ENCODE measurements at places on chromosomes 5 and 9.

- no peak for DNase-seq
Observed at GRCh38 chr5:93191035-93191817, 389.8 kb downstream of the NR2F1-AS1 start.

GRCh38 chr9:125747765-125748445 is 732 bp downstream of the PBX3 start:
- no peak for DNase-seq

DNA sequence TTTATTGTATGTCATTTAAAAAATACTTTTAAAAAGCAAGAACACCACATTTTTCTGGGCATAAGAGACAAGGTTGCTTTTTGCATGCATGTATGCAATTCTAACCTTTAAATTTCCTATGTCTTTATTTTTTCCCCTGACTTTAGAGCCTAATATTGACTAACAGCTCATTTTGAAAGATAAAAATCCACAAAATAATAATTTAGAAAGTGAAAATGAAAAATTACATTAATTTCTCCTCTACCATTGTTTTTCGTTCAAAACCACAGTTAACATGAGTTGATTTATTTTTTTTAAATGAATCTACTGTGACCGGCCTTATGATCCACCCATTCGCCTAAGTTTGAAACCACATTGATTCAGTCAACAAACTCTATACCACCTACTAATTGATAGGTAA is 137.5 kb upstream of the CDKN2B start:
- no peak for DNase-seq

DNA sequence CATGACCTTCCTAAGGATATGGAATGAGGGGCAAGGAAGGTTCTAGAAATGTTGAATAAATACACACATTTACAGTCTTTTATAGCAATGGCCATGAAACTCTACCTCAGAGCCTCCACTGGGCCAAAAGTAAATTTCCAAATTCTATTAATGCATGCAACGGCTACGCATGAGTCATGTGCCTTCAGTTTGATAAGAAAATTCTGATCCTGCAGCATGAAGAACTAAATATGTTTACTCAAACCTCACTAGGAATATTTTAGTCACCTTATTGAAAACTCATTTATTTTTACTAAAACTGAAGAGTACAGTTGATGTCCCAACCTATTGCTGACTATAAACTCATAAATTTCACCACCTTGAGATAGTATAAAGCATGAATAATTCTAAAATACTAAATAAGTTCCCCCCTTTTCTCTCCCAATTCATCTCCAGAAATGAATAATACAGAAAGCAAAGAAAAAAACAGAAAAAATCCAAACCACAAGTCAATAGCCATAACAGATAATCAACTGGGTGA is 92.4 kb downstream of the GNAQ start:
- DNase-seq = no peak

DNA sequence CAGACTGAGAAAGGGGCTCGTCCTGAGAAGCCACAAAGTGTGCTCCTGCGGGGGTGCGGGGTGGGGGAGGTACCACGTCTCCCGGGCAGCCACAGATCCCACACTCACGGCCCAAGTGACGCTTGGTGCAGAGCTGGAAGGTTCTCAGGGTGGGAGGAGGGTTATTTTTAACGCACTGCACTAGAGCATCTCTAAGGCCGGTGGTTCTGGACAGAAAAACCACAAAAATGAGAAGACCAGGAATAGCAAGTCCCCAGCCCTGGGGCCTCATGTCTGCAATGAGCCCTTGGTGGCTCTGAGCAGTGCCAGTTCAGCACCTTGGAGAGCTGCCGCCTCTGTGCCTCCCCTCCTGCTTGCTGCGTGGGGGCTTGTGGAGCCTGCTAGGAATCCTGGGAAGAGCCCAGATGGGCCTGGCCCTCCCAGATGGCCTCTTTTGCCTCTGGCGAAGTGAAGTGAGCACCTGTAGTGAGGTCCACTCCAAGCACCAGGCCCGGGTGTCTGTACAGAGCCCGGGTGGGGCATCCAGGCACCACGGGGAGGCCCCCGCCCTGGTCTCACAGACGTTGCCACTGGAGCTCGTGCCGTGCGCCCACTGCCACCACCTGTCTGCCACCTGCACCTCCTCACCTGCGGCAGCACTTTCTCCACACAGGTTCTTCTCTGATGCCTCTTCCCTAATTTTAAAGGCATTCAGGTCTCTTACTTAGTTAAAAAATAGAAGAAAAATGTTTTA is 48.9 kb upstream of the CACNA1B start:
- no peak for DNase-seq

GRCh38 chr9:130426467-130426773 is 18.3 kb upstream of the ASS1 start:
- DNase-seq = no peak

DNA sequence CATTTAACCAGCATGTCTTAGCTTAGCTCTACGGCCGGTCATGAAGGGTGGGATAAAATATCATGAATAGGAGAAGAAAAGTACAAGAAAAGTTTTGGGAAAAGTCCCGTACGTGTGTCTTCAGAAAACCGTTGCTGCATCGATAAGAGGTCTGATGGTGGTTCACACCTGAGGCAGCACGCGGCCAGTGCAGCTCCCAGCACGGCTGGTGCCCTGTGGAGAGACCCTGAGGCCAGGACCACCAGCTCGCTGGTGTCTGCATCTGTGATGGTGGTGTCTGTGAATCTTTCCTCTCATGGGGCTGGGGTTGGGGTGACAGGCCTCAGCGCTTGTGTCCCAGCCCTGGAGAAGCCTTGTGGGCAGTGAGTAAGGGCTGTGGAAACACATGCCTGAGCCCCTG is 148.9 kb upstream of the IRX4 start:
- no peak for DNase-seq

DNA sequence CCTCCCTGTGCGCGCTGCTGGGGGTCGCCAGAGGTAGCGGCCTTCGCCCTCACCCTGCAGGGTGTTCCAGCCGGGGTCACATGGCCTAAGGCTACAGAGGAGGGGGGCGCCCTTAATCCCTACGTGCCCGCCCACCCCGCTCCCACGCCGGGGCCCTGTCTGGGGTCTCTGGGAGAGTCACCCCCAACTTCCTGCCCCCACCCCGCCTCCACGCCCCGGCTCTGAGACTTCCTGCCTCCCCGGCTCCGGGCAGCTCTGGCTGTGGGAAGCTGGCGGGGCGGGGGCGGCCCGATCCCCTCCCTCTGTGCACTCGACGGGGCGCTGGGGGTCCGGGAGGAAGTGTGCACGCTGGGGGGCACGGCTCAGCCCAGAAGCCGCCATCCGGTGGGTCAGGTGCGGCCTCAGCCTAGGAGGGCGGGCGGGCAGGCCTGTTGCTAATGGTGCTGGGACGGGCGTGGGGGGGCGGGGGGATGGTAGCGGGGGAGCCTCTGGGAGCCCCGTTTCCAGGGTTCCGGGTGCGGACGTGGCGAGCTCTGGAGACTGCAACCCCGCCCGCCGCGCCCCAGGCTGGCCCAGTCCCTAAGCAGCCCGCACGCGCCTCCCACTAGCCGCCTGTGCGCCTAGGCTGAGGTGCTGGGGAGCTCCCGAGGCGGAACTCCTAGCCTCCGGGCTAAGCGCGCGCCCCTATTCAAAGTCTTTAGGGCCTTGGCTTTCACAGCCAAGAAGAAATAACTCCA is 61.6 kb downstream of the CXXC5 start:
- no peak for DNase-seq

DNA sequence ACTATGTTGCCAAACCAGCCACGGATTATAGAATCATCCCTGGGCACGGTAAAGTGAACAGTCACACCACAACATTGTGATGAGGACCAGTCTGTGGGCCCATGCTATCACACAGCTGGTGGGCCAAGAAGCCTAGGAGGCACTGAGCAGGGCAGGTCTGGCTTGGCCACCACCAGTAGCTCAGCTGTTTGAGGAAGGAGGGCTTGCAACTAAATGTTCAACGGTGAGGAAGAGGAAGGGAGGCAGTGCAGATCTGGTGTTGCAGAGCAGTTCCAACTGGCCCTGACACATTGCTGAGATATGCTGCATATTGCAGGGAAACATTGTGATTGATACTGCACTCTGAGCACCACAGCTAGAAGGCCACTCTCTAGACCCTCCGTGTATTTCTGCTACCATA is 77.9 kb upstream of the ATG10 start:
- DNase-seq = no peak

GRCh38 chr9:115520646-115521045 is 402.7 kb upstream of the TNC start:
- no peak for DNase-seq

DNA sequence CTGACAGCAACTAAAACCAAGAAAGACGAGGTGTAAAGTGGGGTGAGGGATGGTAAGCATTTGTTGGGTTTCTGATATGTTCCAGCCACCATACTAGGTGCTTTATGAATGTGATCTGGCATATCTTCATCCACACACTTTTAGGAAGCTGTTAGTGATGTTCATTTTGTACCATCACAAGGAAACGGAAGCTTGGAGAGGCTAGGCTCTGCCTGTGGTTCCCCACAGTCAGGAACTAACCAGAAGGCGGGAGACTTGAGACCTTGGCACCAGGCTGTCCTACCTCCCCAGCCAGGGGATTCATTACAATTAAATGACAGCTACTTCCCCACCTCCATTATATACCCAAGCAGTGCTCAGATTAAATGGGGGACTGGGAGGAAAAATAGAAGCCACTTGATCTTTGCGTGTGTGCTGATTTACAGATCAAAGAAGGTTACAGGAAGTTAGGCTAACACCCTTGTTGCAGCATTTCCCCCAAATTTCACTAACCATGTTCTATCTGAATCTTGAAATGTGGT is 43.0 kb downstream of the SFXN1 start:
- peak; percentile 34 for DNase-seq

- no peak for DNase-seq
Observed at GRCh38 chr5:79973511-79973910, 17.6 kb downstream of the MTX3 start.

- DNase-seq = no peak
Observed at GRCh38 chr9:137313326-137313936, 11.4 kb upstream of the NRARP start.

- no peak for DNase-seq
Observed at GRCh38 chr5:177958696-177959095, 37.3 kb downstream of the PROP1 start.

- peak; percentile 48 for DNase-seq
Observed at GRCh38 chr5:157025093-157025698, 33.7 kb downstream of the HAVCR1 start.

- DNase-seq = no peak
Observed at GRCh38 chr5:173201636-173202265, 33.3 kb downstream of the NKX2-5 start.

DNA sequence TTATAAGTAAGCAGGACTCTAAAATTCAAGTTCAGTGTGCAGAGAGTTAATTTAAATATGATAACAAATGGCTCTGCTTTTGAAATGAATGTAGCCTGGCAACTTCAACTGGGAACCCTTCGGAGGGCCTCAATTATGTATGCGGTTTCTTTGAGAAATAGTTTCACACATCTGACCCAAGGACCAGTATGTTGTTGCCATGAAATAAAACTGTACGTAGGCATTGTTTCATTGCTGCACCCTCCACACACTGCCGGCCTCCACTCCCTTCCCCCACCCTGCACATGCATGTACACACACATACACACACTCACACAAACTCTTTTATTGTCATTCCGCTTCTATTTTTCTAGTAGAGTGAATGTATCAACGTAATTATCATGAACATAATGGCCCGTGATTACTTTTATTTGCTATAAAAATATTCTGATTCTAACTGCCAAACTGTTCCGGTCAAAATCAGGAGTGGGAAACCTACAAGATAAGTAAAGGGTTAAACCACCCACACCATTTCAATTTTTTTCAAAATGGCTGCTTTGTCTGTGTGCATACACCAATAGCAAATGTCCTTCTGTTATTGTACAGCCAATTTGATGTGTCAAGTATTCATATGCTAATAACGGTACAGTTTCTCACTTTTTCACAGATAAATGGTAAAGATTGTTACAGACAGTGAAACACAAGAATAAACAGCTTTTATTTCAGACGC is 215.5 kb upstream of the TMEM161B start:
- no peak for DNase-seq

DNA sequence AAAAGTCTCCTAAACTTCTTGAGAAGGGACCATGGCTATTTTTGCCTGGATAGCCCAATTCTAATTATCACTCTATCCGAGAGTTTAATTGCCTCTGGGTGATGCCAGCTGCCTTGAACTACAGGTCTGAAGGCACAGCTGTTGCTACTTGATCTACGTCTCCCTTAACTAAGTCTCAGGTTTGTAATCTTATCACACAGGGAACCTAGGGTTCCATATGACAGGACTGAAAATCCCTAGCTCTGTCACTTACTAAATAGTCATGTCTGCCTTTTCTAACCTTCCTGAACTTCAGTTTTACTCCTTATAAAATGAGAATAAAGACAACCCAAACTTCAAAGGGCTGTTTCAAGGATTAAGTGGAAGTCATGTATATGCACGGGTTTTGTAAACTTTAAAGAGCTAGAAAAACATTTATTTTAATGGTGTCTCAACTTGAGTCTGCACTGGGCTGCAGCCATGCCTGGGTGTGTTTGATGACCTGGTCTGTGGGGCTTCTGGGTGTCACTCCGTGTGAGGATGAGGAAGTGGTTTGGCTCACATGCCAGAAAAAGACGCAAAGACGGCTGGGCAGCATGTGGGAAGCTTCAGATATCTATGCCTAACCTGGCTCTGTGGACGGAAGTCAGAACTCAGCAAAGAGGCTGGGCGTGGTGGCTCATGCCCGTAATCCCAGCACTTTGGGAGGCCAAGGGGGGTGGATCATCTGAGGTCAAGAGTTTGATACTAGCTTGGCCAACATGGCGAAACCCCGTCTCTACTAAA is 129.3 kb upstream of the SLC44A1 start:
- DNase-seq = no peak

GRCh38 chr9:96078897-96079490 is 203.5 kb downstream of the ERCC6L2 start:
- no peak for DNase-seq

DNA sequence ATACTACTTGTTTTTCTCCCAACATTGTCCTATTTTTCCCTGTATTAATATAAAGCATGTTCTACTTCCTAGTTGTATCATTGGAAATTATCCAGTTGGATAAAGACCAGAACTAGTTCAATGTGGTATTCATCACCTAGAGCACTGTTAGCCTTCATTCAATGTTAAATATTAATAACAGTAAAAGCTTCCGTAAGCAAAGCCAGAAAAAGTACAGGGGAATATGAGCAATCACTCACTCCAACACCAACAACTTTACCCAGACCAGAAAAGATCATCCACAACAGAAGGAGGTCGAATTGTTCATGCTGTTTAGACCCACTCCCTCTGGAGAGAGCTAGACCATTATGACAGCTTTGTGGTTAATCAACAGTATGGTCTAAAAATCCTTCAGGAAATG is 728.4 kb downstream of the MAT2B start:
- DNase-seq = no peak

- DNase-seq = no peak
Observed at GRCh38 chr5:134543820-134544614, 18.5 kb downstream of the JADE2 start.

- no peak for DNase-seq
Observed at GRCh38 chr5:160119905-160120266, 636 bp upstream of the PWWP2A start.

DNA sequence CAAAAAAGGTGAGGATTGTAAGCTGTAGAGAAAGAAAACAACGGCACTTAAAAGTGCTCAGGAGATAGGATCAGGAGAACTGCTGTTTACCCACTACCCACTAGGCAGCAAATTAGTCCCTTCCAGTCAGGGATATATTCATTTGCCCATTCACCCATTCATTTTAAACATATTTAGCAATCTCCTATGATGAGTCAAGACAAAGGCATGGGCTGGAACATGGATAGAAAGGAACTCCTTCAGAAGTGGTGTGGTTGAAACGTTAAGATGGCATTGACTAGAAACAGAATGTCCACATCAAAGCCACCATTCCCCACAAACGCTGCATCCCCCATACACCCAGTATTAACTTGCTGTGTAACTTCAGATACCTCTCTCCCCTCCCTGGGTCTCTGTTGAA is 225.7 kb downstream of the ASTN2 start:
- no peak for DNase-seq

All from stimulated activated CD4-positive, alpha-beta T cell treated with anti-CD3 and anti-CD28 coated beads, Interleukin-4, amount 100 ng/mL, for 48 hours (primary cell).